Left hindlimb (tissue), 1 donor: ENCODE measurements at places on chromosomes 2 and 18.

GRCh38 chr2:68837861-68838341 is 33.3 kb downstream of the BMP10 start:
- no peak for DNase-seq

DNA sequence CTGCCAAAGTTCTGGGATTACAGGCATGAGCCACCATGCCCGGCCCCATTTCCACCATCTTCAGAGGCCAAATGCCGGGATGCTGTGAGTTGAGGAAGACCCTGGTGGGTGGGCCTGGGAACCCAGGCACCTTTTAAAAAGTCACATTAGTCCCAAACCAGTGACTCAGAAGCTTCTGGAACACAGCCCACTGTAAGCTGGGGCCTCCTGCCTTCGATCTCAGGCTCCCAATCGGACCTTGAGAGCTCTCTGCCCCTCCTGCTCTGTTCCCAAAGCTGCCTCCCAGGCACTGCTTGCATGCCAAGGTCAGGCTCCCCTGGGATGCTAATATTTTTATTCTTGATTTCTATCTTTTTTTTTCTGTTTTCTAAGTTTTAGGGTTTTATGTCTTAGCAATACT is 4.2 kb downstream of the ADCY3 start:
- no peak for DNase-seq

- no peak for DNase-seq
These were observed 20.5 kb upstream of the STAT4 start for GRCh38 chr2:191171286-191171685.

- DNase-seq, result no peak
These were observed 282.7 kb downstream of the DCDC2C start for GRCh38 chr2:3986063-3986462.

DNA sequence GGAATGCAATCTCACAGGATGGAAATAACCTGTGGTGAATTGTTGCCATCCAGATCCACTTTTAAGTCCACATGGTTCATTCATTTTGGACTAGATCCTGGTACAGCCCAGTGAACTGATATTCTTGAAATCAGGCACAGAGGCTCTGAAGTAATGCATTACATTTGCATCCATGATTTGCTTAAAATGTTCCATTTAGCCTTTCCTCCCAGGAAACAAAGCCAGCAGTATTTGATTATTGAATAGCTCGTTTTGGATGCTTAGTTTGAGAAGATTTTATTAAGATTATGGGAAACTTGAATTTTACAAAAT is 995.8 kb upstream of the CDH2 start:
- no peak for DNase-seq

- DNase-seq, result no peak
These were observed 113.0 kb downstream of the TGFA start for GRCh38 chr2:70440621-70441020.

- DNase-seq, result no peak
These were observed 339.6 kb downstream of the CYRIA start for GRCh38 chr2:16325976-16326510.

DNA sequence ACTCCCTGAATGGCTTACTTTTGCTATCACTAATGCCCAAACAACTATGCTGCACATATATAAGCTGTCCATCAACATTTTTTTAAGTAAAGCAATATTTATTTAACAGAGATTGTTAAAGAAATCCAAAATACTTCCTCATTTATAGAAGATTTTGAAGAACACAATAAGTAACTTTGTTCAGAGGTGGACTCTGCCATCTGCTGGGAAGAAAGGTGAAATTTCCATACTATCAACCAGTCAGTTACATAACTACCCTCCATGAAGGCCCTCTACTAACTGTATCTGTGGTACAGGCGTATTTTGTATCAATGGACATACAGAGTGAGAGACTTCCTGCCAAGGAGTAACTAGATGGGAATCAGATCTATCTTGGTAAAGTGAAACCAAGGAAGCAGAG is 106.0 kb downstream of the DTNB start:
- DNase-seq, result no peak

GRCh38 chr2:23622466-23622865 is 237.5 kb downstream of the KLHL29 start:
- DNase-seq, result peak; percentile 25

GRCh38 chr2:46831869-46832265 is 83.7 kb downstream of the MCFD2 start:
- no peak for DNase-seq

- DNase-seq, result no peak
These were observed 7.9 kb downstream of the CABLES1 start for GRCh38 chr18:23143016-23143814.

GRCh38 chr2:151020411-151020810 is 241.3 kb downstream of the RBM43 start:
- DNase-seq, result no peak

GRCh38 chr18:75037689-75037955 is 171.3 kb downstream of the PTGR3 start:
- DNase-seq, result no peak

DNA sequence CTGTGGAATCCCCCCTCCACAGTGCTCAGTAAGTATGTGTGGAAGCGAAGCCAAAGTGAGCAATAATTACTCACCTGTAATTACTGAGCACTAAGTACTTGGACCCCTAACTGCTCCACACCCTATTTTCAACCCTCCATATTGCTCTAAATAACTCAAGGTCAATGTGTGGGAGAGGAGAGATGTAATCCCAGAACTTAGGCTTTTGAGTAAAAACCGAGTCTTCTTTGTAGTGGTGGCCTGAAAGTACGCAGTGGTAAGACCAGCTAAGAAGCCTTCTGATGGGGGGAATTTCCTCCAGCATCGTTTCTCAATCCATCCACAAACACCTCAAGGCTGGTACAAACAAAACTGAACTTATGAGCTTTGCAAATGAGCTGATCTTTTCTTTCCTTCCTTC is 551.6 kb downstream of the ZEB2 start:
- DNase-seq, result no peak

- DNase-seq, result no peak
These were observed 49.2 kb downstream of the METTL4 start for GRCh38 chr18:2522112-2522511.

DNA sequence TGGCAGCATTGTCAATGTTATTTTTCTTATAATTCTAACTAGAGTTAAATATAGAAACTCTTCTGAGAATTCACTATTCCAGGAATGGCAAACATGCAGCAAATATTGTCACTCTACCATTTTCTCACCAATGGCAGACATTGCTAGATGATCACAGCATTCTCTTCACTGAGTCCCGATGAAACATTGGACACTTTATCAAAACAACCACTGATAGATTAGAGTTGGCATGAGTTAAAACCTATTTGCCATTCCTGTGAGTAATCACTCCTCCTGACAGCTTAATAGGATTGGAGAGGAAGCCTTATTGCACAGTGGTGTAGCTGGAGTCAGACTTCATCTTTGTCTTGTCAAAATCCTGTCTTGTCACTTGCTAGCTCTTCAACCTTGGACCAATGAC is 163.9 kb upstream of the THUMPD2 start:
- DNase-seq, result no peak

DNA sequence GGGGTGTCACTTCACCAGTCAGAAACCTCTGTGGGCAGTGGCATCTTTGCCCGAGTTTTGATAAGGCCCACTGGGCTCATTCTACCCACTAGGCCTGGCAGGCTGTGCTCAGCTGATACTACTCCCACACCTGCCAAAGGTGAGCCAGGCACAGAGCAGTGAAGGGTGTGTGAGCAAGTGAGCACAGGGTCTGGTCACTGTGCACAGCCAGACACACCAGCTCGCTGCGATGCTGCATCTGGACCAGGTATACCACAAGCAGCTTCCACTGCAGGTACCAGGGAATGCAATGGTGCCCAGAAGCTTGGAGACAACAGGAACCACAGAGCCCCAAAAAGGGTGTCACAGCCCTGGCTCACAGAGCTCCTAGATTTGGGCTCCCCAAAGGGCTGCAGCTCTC is 40.6 kb upstream of the CBLN2 start:
- DNase-seq, result no peak

GRCh38 chr2:172639823-172640222 is 83.9 kb downstream of the PDK1 start:
- no peak for DNase-seq

- DNase-seq, result no peak
These were observed 20.6 kb downstream of the ANTXR1 start for GRCh38 chr2:69033461-69034095.

GRCh38 chr18:48605408-48605845 is 66.6 kb downstream of the CTIF start:
- no peak for DNase-seq

DNA sequence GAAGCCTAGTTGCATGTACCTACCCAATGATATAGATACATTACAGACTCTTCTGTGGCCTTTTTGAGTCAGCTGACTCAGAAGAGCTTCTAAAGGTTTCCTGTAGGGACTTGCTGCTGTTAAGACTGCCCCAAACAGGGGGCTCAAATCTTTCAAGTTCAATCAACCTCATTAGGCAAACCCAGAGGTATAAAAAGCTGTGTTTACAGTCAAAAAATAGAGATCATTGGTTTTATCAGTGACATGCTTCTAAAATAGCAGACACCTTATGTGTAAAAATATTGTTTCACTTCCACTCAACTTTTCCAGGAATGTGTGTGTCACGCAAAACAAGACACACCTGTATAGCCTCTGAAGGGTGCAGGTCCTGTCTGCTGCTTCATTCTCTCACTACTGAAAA is 624.3 kb upstream of the FANCL start:
- no peak for DNase-seq

GRCh38 chr18:34598120-34598635 is 111.9 kb upstream of the DTNA start:
- no peak for DNase-seq

- DNase-seq, result no peak
These were observed 73.6 kb downstream of the CIB4 start for GRCh38 chr2:26567534-26567933.

- DNase-seq, result no peak
These were observed 33.1 kb upstream of the DNMT3A start for GRCh38 chr2:25374827-25375226.

DNA sequence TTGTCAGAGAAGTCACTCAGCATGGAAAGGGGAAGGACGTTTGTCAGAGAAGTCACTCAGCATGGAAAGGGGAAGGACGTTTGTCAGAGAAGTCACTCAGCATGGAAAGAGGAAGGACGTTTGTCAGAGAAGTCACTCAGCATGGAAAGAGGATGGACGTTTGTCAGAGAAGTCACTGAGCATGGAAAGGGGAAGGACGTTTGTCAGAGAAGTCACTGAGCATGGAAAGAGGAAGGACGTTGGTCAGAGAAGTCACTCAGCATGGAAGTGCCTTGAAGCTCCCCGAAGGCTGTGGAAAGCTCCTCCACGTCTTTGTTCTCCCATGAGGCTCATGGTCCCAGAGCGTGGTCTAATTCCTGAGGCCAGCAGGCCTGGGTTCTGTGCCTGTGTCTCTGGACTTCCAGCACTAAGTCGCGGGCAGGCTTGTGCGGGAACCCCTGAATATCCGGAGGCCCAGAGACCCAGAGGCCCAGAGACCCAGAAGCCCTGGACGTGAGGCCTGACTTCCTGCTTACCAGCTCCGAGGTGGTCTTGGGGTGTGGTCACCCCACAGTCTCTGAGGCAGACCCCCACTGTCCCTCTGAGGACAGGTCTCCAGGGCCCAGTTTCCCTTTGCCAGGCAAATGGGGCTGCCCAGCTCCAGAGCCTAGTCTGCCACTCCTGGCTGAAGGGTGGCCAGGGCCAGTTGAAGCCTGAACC is 70.4 kb upstream of the TWIST2 start:
- DNase-seq, result no peak

DNA sequence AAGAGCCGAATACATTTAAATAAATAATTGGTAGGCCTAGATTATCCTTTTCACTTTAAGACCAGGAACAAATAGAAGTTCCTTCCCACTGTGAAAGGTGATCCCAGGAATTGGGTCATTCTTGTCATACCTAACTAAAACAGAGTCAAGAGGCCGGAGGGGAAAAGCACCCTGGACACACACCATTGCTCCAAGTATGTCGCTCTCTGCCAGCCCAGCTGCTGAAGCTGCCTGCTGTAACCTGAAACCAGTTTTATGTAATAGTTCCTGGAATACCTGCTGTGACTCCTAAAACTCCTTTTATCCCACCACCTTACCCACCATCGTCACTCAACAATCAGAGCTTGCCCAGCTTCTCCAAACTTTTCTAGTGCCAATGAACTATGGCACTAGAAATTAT is 217.1 kb downstream of the PTPRM start:
- DNase-seq, result no peak

DNA sequence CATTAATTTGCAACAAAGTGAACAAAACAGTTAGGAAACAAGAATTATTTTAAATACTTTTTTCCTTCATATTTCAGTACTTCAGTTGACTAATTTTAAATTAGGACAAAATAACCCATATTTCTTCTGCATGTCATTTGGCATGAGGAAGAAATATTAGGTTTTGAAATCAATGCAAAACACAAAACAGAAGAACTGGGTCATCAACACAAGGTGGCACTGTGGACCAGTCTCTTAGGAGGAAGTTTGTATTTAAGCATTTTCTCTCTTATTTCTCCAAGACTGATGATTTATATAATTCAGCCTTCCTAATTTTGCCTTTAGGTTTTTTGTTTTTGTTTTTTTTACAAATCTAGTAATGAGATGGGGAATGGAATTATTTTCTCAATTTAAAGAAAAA is 352.8 kb upstream of the KCNH7 start:
- no peak for DNase-seq

GRCh38 chr2:44510246-44510645 is 148.5 kb downstream of the CAMKMT start:
- no peak for DNase-seq

GRCh38 chr2:29755829-29756228 is 165.6 kb downstream of the ALK start:
- DNase-seq, result no peak

GRCh38 chr2:50333529-50334228 is 698.3 kb downstream of the NRXN1 start:
- DNase-seq, result no peak
